ENCODE measurements at places on chromosomes 1 and 21. TPM values are rescaled to one million over a fixed set of nuclear protein-coding genes. Genes with fewer than 3 reads are reported as not detected.

The GNG12 gene
- 0.16 TPM for total RNA-seq

The MTF2 gene
- 42.3 TPM for total RNA-seq

The C1orf94 gene
- total RNA-seq = not detected

The FAM151A gene
- not detected for total RNA-seq

The C1orf74 gene
- 2.1 TPM for total RNA-seq

The CDC20 gene
- 47.3 TPM for total RNA-seq

The SERTAD4 gene
- not detected for total RNA-seq

The PTPRF gene
- total RNA-seq = 0.95 TPM

The LCE3E gene
- total RNA-seq = not detected

The RGS8 gene
- total RNA-seq = not detected

- no peak for DNase-seq
These were observed 226.2 kb downstream of the AKT3 start for GRCh38 chr1:243623841-243624240.

- no peak for DNase-seq
These were observed 278.9 kb downstream of the RYR2 start for GRCh38 chr1:237320890-237321289.

GRCh38 chr1:187626056-187626455, 797.3 kb downstream of the PLA2G4A start:
- DNase-seq = no peak

DNA sequence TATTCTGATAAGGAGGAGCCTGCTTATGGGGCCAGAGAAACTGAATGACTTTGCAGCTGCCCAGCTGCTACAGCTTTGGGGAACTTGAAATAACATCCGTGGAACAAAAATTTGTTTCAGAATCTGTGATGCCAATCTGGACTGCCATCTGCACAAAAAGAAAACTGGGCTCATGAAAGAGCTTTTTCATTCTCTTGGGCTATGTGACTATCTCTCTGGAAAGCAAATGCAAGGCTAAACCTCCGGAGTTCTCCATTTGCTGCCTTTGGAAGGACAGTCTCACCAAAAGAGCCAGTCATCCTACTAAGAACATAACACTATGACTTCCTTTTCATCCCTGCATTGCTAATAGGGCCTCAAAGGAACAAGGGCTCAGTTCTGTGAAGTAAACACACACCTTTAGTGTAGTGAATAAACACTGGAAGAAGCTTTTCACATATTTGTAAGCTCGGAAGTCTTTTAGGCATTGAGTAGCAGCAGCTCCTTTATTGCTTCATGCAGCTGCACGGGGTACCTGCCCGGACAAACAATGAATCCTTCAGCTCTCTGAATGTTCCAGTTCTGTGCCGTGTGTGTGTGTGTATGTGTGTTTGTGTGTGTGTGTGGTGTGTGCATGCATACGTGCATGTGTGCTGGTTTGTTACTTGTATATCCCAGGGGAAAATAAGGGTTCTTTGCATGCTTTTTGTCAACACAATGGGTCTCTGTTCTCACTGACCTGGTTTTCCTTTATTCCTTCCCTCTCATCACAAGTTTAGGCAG, 255.5 kb upstream of the SGIP1 start:
- no peak for DNase-seq

GRCh38 chr1:76770979-76771378, 96.3 kb upstream of the ST6GALNAC5 start:
- DNase-seq = no peak

GRCh38 chr1:82001345-82001744, 200.6 kb downstream of the ADGRL2 start:
- no peak for DNase-seq

DNA sequence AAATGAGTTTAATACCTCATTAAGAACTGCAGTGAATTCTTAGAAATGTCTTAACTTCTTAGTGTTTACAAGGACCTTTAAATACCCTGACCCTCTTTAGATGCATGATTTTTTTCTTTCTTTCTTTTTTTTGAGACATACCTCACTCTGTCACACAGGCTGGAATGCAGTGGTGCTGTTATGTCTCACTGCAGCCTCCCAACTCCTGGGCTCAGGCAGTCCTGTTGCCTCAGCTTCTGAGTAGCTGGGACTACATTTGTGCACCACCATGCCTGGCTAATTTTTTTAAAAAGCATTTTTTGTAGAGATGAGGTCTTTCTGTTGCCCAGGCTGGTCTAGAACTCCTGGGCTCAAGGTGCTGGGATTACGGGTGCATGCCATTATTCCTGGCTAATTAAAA, 191.8 kb downstream of the RPS6KC1 start:
- DNase-seq = no peak

DNA sequence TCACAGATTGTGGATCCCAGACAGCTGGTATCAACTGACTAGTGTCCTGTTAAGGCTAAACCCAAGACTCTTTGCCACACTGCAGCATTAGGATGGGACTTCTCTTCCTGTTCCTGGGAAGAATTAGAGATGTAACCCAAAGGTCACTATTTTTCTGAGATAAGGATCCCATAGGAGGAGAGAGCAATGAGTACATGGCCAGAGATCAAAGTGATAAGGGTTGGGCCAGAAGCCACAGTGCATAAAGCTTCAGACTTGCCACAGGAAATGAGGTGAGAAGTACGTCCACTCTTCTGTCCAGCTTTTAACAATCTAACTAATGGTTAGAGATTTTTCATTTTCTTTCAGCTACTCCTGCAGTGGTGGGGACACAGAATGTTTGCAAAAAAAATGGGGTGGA, at the start of gene HSD3B1:
Gene HSD3B1, plus strand, starts transcription at position 270 of the 400 bp plus-strand sequence. CDS start 267 bp downstream, outside the sequence.
- DNase-seq = no peak

DNA sequence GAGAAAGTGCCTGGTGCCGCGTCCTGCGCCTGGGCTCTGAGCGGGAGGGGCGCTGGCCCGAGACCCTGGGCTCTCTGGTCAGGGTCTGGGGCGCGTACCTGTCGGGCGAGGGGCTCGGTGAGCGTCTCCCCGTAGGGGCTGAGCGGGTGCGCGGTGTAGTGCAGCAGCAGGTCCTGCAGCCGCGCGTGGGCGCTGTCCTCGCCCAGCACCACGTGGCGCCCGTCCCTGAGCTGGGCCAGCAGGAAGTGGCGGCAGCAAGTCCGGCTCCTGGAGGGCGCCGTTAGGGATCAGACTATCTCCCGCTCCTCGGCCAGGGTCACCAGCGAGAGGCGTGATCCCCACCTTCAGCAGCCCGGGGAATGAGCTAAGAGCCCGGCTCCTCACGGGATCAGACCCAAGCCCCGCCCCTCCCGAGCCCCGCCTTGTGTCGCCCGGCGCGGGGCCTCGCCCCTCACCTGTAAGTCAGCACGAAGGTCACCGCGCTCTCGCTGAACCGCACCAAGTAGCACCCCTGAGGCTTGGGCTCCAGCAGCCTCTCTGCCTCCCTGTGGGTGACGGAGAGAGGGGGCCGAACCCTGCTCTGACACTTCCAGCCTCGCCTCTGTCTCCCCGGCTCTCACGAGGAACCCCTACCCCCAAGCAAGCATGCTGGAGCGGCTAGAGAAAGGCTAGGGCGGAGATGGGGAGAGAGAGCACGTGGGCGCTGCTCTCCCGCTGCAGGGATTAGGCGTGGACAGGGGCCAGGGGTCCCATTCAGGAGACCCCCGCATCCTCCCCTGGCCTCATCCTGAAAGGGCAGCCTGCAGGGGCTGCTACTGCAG, 2.7 kb downstream of the SH2D2A start:
- peak; percentile 81 for DNase-seq

DNA sequence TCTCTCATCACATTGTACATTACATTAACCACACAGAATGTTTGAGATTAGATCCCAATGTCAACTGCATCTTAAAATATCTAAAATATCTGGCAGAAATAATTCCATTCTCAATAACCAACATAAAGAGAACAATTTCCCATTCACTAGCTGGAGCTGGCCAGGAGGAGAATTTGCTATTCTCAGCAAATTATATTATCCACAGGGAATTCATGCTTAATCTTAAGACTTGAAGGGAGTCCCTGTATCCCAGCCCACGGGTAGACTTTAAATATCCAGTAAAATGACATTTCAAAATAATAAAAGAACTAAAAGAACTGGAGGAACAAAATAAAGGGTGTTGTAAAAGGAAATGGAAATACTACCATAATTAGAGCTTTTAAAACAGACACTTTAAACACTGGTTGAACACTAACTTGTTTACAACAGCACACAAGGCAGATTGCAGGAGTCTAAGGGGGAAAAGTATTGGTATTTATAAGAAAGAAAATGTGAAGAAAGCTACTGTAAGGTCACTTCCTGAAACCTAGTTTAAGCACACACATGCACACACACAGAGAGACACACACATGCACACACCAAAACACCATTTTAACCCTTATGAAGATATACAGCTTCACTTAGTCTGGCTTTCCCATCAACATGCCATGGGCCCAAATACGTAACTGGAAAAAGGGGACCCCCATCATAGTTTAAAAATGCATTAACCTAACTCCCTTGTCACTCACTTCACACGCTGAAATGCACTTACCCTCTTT, 107.0 kb downstream of the PTPN14 start:
- DNase-seq = no peak

GRCh38 chr1:33460947-33461629, 11.4 kb upstream of the ZSCAN20 start:
- DNase-seq = no peak

DNA sequence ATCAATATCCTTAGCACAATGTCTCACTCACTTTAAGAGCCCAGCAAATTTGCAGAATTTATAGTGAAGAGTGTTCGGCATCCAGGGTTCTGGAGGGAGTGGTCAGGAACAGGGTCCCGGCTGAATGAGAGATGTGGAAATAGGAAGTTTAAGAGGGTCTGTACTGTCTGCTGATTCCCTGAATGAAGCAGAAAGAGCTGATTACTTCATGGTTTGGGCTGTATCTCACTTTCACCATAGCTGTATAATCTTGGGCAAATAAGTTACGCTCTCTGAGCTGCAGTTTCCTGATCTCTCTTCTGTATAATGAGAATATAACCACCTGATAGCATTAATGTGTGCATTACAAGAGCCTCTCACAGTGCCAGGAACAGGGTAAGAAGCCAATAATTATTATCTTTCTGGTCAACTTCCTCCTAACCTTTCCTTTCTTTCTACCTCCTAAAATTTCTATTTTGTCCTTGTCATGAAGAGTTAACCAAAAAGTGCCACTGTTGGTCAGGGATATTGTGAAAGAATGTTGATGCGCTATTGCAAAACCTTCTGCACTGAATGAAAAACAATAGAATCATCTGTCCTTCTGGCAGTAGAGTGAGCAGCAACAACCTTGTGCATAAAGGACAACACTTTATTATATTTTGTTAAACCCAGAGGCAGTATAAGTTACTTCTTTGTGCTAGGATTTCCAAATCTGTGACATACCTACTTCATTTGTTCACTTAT, 14.7 kb upstream of the PTGFR start:
- DNase-seq = no peak

DNA sequence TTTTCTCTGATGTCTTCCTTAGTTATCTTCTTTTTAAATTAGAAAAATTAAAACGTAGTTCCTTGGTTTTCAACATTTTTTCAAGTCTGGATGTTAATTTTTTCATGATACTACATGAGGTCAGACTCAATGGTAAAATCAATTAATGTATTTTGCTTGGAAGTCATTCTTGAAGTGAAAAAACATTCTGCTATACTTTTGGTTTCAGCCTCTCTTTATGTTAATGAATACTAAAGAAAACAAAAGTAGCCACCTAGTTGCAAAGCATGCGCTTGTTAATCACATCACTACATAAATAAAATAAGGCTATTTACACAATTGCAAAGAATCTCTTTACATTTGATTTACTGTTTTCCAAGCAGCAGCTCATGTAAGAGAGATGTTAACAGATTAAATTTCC, 170.4 kb downstream of the LIPI start:
- DNase-seq = no peak

All from activated T-cell treated with anti-CD3 and anti-CD28 coated beads, Interleukin-2, amount 50 U/mL, for 4 hours (primary cell).